ENCODE measurements at places on chromosomes 5 and 9. TPM values are rescaled to one million over a fixed set of nuclear protein-coding genes. Genes with fewer than 3 reads are reported as not detected.

FCN2 gene
- not detected for total RNA-seq

CCDC152 gene
- 0.13 TPM for total RNA-seq

SLC36A1 gene
- 14.1 TPM for total RNA-seq

PCDHGB7 gene
- 6.8 TPM for total RNA-seq

RCL1 gene
- 34.5 TPM for total RNA-seq

SPINK13 gene
- total RNA-seq = not detected

GRCh38 chr9:17807613-17808282, 228.9 kb downstream of the SH3GL2 start:
- no peaks in the 10 kb centered on the region for H3K27me3 ChIP-seq
- no peaks in the 10 kb centered on the region for H3K36me3 ChIP-seq
- H3K4me1 ChIP-seq = no peaks in the 10 kb centered on the region
- H3K27ac ChIP-seq = no peak overlapping the region

DNA sequence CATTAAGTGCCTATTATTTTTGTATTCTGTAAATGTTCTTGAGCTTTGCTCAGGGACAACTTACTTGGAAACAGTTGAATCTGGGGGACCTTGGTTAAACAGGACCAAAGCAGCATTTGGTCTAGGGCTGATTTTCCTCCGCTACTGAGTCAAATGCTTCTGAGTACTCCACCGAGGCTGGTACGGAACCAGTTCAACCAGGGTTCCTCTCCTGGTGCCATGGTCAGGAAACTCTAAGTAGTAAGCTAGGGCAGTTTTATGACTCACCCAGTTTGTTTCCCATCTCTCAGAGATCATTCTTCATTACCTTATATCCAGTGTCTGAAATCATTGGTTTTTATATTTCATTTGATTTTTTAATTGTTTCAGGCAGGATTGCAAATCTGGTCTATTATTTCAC, 111.9 kb upstream of the TNFAIP8 start:
- no peak overlapping the region for H3K27ac ChIP-seq
- H3K36me3 ChIP-seq = no peaks in the 10 kb centered on the region
- no peaks in the 10 kb centered on the region for H3K27me3 ChIP-seq
- DNase-seq = no peak
- peaks cover 2% of the 10 kb centered on the region for H3K4me1 ChIP-seq
- no peak overlapping the region for H3K4me3 ChIP-seq

- DNase-seq = no peak
- no peaks in the 10 kb centered on the region for H3K27me3 ChIP-seq
- H3K36me3 ChIP-seq = peaks cover 2% of the 10 kb centered on the region
- H3K4me3 ChIP-seq = no peak overlapping the region
- no peak overlapping the region for H3K27ac ChIP-seq
These were observed 81.9 kb upstream of the LHFPL2 start for GRCh38 chr5:78730300-78731094.

DNA sequence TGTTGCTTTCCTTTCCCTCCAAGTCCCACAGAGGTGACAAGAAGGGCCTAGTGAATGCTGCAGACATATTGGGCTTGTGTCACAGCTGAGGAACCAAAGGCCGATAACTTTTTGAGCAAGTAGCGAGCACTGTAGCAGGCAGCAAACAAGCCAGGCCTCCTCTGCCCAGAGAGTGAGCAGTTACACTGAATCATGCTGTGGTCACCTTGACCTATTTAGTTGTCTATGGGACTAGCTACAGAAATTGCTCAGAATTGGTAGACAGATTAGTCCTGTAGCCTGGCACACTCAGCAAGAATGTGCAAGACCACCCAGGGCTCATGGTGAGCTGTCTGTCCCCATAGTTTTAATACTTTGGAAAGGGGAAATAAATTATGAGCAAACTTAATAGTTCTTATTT, 25.2 kb downstream of the ZCCHC9 start:
- H3K4me1 ChIP-seq = no peaks in the 10 kb centered on the region
- no peaks in the 10 kb centered on the region for H3K27me3 ChIP-seq
- H3K36me3 ChIP-seq = no peaks in the 10 kb centered on the region
- H3K27ac ChIP-seq = no peak overlapping the region
- DNase-seq = no peak
- H3K4me3 ChIP-seq = no peak overlapping the region

GRCh38 chr5:135120951-135121350, 86.9 kb upstream of the PITX1 start:
- no peaks in the 10 kb centered on the region for H3K4me1 ChIP-seq
- no peaks in the 10 kb centered on the region for H3K36me3 ChIP-seq
- no peak overlapping the region for H3K4me3 ChIP-seq
- no peaks in the 10 kb centered on the region for H3K27me3 ChIP-seq

DNA sequence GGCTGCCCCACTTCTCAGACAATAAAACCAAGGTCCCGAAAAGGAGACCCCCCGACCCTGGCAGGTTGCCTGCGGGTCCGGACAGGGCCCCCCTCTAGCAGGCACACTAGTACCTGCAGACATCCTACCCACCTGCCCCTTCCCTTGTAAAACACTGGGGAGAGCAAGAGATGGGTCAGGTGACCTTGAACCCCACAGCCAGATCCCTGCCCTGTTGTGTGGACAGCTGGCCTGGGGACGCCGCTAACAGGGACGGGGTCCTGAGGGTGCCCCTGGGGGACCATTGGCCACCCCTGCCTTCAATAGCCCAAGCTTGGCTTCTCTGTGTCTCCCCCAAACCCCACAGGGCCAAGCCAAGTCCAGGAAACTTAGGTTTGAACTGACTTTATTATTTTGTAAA, 45.0 kb upstream of the UBAC1 start:
- H3K27me3 ChIP-seq = no peaks in the 10 kb centered on the region
- H3K4me1 ChIP-seq = no peaks in the 10 kb centered on the region
- DNase-seq = no peak
- no peak overlapping the region for H3K4me3 ChIP-seq

DNA sequence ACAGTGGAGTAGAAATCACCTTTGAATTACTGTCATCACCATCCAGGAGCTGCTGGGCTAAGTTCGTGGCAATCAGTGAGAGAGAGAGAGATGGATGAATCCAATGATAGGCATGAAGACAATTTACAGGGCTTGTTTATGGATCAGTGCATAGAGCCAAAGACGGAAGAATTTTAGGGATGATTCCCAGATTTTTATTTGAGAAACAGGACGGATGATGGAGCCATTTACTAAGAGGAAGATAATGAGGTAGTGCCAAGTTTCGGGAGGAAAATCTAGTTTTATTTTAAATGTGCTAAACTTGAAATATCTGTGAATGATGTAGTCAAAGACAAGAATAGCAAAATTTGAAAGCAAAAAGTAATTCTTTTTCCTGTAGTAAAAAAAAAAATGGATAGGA, 394.2 kb upstream of the PAPPA start:
- no peak overlapping the region for H3K27ac ChIP-seq
- H3K4me1 ChIP-seq = peaks cover 2% of the 10 kb centered on the region
- no peak for DNase-seq
- H3K4me3 ChIP-seq = no peak overlapping the region

- no peak overlapping the region for H3K4me3 ChIP-seq
- H3K27me3 ChIP-seq = no peaks in the 10 kb centered on the region
These were observed 188.7 kb downstream of the ROR2 start for GRCh38 chr9:91761362-91761761.

- DNase-seq = peak; percentile 32
- no peak overlapping the region for H3K27ac ChIP-seq
These were observed 216.8 kb upstream of the PIK3R1 start for GRCh38 chr5:67998709-67999261.

- H3K4me3 ChIP-seq = no peak overlapping the region
- H3K27me3 ChIP-seq = peaks cover 2% of the 10 kb centered on the region
- no peaks in the 10 kb centered on the region for H3K36me3 ChIP-seq
- DNase-seq = peak; percentile 38
- H3K27ac ChIP-seq = no peak overlapping the region
- H3K4me1 ChIP-seq = no peaks in the 10 kb centered on the region
These were observed 4.1 kb downstream of the NACC2 start for GRCh38 chr9:136090768-136091581.

- H3K27ac ChIP-seq = no peak overlapping the region
- no peaks in the 10 kb centered on the region for H3K4me1 ChIP-seq
- H3K36me3 ChIP-seq = no peaks in the 10 kb centered on the region
These were observed 633.4 kb downstream of the PSAT1 start for GRCh38 chr9:78930281-78930680.

DNA sequence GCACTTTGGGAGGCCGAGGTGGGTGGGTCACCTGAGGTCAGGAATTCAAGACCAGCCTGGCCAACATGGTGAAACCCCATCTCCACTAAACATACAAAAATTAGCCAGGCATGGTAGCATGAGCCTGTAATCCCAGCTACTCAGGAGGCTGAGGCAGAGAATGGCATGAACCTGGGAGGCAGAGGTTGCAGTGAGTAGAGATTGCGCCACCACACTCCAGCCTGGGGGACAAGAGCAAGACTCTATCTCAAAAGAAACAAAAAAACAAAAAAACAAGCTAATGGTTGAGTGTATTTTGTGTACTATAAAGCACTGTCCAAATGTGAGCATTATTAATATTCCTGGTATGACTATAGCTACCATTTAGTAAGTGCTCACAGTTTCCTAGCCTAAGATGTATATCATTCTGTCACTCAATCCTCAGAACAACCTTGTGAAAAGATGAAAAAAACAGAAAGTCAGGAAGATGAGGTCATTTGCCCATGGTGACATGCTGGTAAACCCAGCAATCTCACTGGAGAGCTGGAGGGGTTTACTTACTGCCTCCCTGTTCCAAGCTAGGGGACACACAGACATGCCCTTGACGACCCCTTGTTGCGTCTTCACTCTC, 27.7 kb downstream of the ARHGEF37 start:
- no peaks in the 10 kb centered on the region for H3K27me3 ChIP-seq
- DNase-seq = no peak
- no peaks in the 10 kb centered on the region for H3K4me1 ChIP-seq
- H3K4me3 ChIP-seq = no peak overlapping the region
- H3K36me3 ChIP-seq = peaks cover 5% of the 10 kb centered on the region

DNA sequence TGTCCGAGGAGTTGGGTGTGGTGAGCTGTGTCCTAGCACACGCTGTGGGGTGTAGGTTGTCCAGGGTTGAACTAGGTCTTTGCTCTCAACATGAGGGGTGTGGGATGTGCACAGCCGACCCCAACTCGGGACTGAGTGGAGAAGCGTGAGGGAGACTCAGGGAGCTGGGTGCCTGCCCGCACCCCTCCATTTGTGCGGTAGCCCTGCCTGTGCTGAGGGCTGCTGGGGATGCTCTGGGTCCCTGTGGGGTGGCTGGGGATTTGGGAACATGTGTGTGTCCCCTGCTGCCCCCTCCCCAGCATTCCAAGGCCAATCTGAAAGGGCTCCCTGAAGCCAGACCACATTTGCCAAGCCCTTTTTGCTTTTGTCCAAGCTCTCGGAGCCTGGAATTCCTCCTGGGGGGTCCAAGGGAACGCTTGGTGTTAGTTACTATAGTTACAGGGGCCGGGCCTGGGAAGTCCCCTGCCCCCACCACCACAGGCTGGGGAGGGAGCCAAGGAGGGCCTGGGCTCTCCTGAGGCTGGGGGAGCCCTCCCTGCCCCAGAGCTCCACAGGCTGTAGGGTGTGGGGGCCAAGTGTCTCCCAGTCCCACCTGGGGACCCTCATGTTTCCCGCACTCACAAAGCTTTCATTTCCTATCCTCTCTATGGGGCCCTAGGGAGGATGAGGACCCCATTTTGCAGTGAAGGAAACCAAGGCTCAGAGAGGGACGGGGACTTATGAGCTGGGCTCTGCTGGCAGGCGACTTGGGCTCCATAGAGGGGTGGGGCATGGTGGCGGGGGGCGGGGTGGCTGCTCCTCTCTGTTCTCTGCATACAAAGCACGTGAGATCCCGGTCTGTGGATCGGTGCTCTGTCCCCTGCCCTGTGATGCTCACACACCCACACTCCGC, 1.1 kb downstream of the CRB2 start:
- H3K27ac ChIP-seq = no peak overlapping the region
- peaks cover 16% of the 10 kb centered on the region for H3K4me1 ChIP-seq
- DNase-seq = no peak
- H3K36me3 ChIP-seq = no peaks in the 10 kb centered on the region
- H3K27me3 ChIP-seq = no peaks in the 10 kb centered on the region
